ENCODE measurements at places on chromosomes 3 and 15.

DNA sequence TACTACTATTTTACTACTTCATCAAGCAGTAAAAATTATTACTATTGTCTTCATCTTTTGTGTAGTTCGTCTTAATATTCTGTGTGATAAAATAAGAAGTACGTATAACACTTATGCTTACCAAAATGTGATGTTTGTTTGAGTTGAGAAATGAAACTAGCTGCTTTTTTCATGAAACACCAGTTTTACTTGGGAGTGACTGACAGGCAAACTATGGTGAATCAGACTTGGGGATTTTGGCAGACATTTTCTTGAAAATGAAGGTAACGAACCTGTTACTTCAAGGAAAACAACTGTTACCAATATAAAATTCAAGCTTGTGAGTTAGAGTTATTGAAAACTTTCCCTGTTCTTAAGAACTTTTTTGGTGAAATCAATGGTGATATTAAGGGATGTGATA, 10.3 kb downstream of the U2SURP start:
- no peak for DNase-seq

- no peak for DNase-seq
Observed at GRCh38 chr3:140117096-140117526, 182.1 kb downstream of the CLSTN2 start.

GRCh38 chr3:56921573-56922453, 120.1 kb upstream of the ARHGEF3 start:
- peak; percentile 58 for DNase-seq

- DNase-seq = no peak
Observed at GRCh38 chr3:192273001-192273696, 454.2 kb downstream of the FGF12 start.

DNA sequence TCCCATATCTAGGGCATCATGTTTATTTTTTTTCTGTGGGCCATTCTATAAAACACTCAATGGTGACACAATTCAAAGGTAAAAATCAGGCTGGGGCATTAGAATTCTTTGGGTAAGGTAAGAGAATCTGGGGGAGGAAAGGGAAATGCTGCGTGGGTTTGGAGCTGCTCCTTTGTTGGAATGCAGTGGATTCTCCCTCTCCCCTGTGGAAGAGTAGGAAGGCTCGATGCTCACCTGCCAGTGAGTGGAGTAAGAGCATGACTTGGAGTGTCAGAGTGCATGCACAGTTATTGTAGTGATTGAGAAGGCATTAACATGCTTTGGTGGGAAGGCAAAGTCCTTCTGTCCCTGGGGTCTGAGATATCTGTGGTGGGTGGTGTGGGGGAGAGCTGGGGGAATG, 280.0 kb downstream of the PDCD6IP start:
- DNase-seq = no peak

DNA sequence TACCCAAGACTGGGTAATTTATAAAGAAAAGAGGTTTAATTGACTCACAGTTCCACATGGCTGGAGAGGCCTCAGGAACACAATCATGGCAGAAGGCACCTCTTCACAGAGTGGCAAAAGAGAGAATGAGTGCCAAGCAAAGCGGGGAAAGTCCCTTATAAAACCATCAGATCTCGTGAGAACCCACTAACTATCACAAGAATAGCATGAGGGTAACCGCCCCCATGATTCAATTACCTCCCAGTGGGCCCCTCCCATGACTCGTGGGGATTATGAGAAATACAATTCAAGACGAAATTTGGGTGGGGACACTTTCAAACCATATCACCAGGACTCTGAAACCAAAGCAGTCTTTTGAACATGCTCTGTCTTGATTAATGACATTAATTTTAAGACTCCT, 7.0 kb downstream of the RTP3 start:
- no peak for DNase-seq

GRCh38 chr3:128277378-128278069, 124.2 kb downstream of the EEFSEC start:
- no peak for DNase-seq

DNA sequence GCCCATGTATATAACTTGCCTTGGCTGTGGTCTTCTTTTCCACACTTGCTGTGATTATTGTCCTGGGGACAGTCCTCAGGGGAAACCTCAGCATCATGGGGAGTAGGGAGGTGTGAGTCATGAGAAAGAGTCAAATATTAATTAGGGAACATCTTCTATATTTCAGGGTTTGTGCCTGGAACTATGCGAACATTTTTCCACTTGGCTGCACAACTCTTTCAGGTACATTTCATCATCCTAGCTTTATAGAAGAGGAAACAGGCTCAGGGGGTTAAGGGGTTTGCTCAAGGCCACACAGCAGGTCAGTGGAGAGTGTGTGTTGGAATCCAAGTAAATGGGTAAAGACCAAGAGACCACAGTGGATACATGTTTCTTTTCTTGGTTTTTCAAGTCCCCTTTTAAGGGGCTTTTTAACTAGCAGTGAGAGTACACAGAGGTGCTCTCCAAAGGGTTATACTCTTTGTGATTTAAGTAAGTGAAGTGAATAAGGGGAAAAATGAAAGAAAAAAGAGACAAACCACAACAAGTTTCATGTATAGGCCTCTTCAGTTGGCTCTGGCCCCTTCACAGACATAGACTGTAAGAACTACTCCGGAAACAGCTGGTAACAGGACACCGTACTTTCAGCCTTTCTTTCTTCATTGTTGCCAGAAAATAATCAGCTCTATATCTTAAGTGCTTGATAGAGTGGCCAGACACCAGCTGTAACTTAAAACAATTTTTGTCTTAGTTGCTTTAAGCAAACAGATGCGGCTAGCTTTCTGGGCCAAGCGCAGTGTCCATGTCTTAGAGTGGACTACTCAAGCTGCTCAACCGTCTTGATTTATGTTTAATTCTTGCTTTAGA, 64.6 kb downstream of the EEFSEC start:
- peak; percentile 55 for DNase-seq

GRCh38 chr3:28935146-28935545, 345.7 kb upstream of the RBMS3 start:
- DNase-seq = no peak

- DNase-seq = peak; percentile 87
Observed at GRCh38 chr3:49727154-49727923, 3.6 kb upstream of the GMPPB start.

DNA sequence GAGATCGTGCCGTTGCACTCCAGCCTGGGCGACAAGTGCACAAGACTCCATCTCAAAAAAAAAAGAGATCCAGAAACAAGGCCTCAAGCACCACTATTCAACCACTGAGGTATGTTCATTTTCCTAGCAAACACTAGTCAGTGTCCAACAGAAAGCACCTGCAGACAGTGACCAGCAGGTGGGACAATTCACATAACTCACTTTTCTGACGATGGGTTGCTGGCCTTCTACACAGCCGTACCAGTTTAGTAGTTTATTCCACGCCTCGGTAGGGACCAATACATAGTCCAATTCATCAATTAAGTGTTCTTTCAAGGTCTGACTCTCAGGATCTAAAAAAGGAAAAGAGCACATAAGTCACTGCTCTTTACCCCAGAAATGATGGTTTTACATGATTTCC, 12.4 kb downstream of the USP4 start:
- DNase-seq = no peak

GRCh38 chr3:13121553-13122001, 48.3 kb upstream of the IQSEC1 start:
- no peak for DNase-seq

DNA sequence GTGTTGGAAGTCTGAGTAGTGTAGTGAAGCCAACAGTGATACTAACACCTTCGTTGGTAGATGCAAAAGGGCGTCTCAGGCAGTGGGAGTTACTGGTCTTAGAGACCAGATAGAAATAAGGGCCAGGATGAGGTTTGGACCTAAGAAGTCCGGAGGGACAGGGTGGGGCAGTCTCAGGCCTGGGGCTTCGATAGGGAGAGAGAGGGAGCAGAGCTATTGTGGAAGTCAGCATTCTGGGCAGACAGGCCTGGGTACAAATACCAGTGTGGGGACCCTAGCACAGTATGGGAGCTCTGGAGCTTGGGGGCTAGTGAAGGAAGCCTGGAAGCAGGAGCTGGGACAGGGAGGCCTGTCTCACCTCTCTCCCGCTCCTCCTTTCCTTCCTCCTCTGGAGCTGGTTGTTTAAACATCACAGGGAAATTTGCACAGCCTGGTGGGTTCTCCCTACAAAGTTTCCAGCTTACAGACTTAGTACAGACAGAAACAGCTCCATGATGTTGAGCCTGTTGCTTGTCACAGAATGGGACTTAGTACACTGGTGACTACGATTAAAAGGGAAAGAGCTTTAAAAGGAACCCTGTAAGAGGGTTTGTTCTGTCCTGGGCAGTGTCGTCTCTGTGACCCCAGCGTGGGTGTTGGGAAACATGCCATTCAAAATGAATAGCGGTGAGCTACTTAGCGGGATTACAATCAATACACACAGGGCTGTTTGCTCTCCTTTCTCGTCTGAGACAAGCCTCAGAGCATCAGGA, 76.4 kb upstream of the TNFAIP8L3 start:
- DNase-seq = no peak

DNA sequence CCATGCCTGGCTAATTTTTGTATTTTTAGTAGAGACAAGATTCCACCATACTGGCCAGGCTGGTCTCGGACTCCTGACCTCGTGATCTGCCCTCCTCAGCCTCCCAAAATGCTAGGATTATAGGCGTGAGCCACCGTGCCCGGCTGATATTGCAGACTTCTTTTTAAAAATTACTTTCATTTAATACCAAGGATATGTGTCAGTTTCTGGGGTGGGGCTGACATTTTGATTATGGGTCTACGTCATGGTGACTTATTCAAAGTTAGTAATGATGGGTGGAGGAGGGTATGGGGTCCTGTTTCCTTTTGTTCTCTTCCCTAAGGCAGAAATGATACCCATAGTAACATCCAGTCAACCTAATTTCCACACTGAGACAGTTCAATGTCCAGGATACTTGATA, 34.7 kb downstream of the GBE1 start:
- DNase-seq = no peak

GRCh38 chr3:87219611-87220010, 7.5 kb upstream of the CHMP2B start:
- DNase-seq = no peak

GRCh38 chr3:106457281-106458180, 588.7 kb upstream of the CBLB start:
- DNase-seq = peak; percentile 1

- DNase-seq = no peak
Observed at GRCh38 chr3:129606636-129607390, at the start of gene PLXND1. TSS of gene PLXND1 (minus strand) at chr3:129606676. CDS start at chr3:129606639, 37 bp downstream.

- no peak for DNase-seq
Observed at GRCh38 chr15:77097248-77097721, 26.4 kb upstream of the TSPAN3 start.

DNA sequence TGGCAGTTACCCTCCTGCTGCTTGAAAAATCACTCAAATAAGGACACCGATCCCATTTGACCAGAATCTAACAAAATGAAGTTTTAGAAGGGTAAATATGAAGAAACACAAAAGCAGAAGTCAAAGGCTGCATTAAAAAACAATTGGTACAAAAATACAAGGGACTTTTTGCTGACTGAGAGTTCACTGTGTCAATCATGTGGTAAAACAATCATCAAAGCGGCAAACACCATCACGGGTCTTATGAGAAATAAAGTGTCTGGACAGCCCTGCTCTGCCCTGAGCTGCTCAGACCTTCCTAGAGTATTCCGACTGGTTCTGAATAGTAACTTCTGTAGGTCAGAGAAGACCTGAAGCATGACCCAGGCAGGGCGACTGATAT, 137.2 kb upstream of the RAD18 start:
- DNase-seq = no peak

- peak; percentile 40 for DNase-seq
Observed at GRCh38 chr15:50116477-50116876, 2.6 kb downstream of the ATP8B4 start.

GRCh38 chr3:50617096-50617791, at the start of gene MAPKAPK3:
TSS of gene MAPKAPK3 (plus strand) at chr3:50617151. CDS start at chr3:50617566, 415 bp downstream.
- peak; percentile 47 for DNase-seq

DNA sequence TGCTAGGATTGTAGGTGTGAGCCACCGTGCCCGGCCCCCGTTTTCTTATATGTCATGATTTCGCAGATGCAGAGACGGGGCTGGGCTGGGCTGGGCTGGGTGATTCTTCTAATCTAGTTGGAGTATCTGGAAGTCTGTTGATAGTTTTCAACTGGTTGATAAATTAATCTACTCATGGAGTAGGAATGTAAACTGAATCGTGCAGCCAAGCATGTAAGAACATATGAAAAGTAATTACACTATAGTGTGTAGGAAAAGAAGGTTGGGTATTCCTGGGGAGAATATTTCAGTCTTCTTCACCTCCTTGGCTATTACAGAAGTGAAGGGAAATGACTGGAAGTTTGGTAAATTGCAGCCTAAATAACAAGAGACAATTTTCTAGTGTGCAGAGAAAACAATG, 82.6 kb upstream of the MAGI1 start:
- DNase-seq = no peak

GRCh38 chr3:6697722-6698121, 163.2 kb upstream of the GRM7 start:
- peak; percentile 72 for DNase-seq

GRCh38 chr3:141858312-141858711, 18.1 kb upstream of the ATP1B3 start:
- no peak for DNase-seq

GRCh38 chr3:174100744-174101143, 703.2 kb downstream of the NLGN1 start:
- DNase-seq = no peak

DNA sequence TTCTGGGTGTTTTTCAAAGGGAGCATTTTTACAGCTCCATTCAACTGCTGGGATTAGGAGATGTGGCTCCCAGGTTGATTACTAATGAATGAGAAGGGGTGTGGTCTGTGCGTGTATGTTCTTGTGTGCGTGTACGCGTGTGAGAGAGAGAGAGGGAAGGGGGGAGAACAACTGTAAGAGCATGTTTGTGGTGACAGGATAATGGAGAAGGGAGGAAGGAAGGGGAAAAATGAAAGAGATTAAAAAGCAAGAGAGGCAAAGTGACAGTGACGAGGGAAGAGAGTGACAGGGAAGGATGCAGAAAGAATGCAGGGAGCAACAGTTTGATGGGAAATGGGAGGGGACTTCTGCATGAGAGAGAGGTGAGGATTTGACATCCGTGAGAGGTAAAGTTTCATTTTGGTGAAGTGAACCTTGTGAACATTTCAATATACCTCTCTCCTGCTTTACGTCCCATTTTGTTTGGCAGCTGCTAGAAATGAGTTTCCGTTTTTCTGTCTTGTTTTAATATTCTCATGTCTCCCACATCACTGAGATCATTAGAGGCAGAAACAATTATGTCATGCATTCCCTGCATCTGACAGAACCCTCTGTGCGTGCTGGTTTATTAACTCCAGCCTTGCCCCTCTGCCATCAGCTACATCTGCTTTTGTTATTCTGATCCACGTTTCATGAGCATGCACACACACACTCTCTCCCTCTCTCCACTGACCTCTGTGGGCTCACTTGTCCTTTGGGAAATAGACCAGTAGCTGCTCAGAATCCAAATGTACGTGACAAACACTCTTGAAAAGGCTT, 161.6 kb downstream of the GAP43 start:
- no peak for DNase-seq

DNA sequence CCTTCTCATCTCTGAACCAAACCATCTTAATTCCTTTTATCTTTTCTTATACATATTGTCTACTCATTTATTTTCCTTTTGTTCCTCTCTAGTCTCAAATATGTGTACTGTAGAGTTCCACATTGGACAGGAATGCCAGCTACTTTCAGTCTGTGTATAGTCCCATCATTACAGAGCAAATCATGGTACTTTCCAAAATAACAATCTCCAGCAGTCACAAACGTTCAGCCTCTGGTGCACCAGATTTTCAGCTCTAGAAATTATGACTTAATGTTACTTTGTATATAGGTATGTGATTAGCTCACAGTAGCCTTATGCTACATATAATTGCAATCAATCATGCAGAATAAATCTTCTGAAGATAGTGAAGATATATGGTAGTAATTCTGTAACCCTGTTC, 32.5 kb upstream of the TM4SF4 start:
- DNase-seq = no peak

- DNase-seq = no peak
Observed at GRCh38 chr3:15667484-15667883, 65.9 kb downstream of the BTD start.
